Left cardiac atrium (tissue), 4 donors: ENCODE measurements at places on chromosomes 1 and 21. TPM values are rescaled to one million over a fixed set of nuclear protein-coding genes. Genes with fewer than 3 reads are reported as not detected.

FCRL5 gene
- total RNA-seq = 0.12 TPM

C1QTNF12 gene
- not detected for total RNA-seq

LCE1D gene
- total RNA-seq = not detected

LRRC7 gene
- 5.7 TPM for total RNA-seq

RORC gene
- 6.1 TPM for total RNA-seq

PRDM16 gene
- total RNA-seq = 1.2 TPM

KCNE2 gene
- not detected for total RNA-seq

CLCA4 gene
- not detected for total RNA-seq

PALMD gene
- total RNA-seq = 104 TPM

ATXN7L2 gene
- total RNA-seq = 3.4 TPM

MROH7 gene
- total RNA-seq = 3.6 TPM

PKP1 gene
- total RNA-seq = 1.0 TPM

WNT4 gene
- total RNA-seq = 0.18 TPM
